HT1080 (cell line): ENCODE measurements at places on chromosomes 11 and 22. TPM values are rescaled to one million over a fixed set of nuclear protein-coding genes. Genes with fewer than 3 reads are reported as not detected.
A peak's percentile ranks its signal among the peaks of the same experiment; 100 is the strongest.

DNA sequence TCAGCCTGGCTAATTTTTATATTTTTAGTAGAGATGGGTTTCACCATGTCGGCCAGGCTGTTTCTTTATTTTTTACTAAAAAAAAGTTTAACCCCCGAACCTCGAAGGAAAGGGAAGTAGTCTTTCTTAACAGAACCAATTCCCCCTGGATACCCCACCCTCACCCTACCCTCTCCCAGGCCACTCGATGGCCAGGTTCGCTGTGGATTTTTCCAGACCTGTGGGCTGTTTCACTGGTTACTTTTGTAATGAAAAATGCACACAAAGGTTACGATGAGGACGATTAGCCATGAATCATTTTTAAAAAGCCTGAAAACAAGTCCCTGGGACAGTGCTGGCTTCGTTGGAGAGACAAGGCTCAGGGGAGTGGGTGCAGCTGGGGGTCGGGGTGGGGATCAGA is 2.5 kb downstream of the TSPO start:
- DNase-seq, result no peak

DNA sequence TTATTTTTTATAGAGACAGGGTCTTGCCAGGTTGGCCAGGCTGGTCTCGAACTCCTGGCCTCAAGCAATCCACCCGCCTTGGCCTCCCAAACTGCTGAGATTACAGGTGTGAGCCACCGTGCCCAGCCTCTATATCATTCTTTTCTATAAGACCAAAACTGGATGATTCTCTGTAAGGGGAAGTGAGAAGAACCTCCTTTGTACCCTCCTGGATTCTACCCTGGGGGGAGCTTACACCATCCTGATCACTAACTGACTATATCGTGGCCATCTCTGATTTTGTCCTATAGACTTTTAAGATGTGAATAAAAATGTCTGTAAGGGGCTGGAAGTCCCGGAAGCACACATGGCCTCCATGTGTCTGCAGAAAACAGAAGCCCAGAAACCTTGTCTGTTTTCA is 9.1 kb downstream of the PIWIL4 start:
- DNase-seq, result no peak

The HTR3B gene
- total RNA-seq, result not detected in 2 replicates

GRCh38 chr22:45673482-45674175 is 2.0 kb downstream of the ATXN10 start:
- DNase-seq, result no peak

The FAM180B gene
- total RNA-seq, result not detected in 2 replicates

DNA sequence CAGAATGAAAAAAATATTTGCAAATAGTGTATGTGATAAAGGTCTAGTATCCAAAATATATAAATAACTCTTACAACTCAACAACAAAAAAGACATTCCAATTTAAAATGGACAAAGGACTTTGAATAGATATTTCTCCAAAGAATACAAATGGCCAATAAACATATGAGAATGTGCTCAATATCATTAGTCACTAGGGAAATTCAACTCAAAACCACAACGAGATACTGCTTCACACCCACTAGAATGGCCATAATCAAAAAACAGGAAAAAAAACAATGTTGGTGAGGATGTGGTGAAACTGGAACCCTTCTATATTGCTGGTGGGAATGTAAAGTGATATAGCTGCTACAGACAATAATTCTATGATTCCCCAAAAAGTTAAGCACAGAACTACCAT is 38.6 kb upstream of the RPS13 start:
- DNase-seq, result no peak

- no peak for DNase-seq
Measured at GRCh38 chr11:70071996-70072395, 6.1 kb upstream of the ANO1 start.

DNA sequence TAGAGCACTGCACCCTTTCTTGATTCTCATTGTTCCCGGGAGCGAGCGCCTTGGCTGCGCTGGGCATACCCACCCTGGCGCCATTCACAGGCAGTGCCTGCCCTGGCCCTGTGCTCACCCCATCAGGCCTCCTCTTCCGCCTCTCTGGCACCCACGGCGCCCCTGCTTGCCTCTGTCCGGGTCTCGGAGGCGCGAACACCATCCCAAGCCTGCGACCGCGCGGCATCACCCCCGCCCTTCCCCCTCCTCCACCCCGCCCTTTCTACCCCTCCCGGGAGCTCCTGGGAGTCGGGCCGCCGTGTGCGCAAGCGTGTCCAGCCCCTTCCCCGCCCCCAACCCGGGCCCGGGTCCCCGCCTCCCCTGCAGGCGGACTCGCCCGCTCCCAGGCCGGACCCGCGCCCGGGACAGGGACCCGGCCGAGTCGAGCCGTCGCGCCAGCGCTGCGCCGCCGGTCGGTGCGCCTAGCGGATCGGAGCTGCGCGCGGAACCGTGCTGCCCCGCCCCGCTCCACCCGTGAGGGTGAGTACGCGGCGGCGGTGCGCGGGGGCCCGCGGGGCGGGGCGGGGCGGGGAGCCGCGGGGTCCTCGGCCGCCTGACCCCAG is at the start of gene ST3GAL4:
ST3GAL4 (plus strand) TSS at position 363 of the 602 bp plus-strand sequence. CDS start 50,470 bp downstream, outside the sequence.
- peak; percentile 36 for DNase-seq

DNA sequence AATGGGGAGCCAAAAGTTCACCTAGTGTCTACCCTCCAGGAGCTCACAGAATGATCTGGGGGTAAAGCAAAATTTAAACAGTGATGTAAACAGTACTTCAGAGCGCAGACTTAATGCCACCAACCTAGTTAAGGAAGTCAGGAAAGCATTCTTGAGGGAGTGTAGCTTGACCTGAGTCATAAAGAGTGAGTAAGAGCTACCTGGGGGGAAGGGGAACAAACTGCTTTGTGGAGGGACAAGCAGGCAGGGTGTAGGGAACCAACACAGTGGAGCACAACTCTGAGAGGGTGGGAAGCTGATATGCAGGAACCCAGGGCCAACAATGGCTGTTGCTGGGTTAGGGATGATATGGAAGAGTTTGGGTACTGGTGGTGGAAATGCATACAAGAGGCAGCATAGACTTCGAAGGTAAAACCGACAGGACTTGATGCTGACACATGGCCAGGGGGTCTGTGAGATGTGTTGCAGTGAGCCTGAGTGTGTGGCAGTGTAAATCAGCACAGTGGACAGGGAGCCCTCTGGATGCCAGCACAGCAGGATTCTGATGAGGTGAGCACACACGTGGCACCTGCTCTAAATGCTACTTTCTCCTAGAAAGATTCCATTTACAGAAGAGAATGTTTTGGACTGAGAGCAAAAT is 58.3 kb upstream of the CYP2D6 start:
- peak; percentile 80 for DNase-seq

DNA sequence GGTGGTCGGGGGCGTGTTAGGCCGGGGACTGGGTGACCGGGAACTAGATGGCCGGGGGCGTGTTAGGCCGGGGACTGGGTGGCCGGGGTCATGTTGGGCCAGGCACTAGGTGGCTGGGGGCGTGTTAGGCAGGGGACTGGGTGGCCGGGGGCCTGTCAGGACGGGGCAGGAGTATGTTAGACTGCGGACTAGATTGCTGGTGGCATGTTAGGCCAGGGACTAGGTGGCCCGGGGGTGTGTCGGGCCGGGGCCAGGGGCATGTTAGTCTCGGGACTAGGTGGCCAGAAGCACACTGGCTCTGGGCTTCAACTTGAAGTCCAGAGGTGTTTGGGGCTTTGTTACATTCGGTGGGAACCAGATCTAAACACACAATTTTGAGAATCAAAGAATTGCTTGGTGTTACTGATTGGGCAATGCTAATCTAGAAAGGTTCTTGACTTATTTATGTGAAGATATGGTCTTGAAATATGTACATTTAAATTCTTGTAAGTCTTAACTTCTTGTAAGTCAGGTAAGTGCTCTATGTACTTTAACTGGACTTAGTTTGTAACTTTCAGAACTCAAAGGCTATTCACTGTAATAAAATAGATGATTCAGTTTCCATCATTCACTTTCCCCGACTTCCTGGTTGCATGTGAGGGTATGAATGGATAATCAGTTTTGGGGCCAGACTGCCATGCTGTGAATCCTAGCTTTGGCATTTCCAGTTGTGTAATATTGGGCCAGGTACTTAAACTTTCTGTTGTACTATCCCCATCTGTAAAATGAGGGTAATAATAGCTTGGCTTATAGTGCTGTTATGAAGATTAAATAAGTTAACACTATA is 1.1 kb downstream of the EXT2 start:
- peak; percentile 58 for DNase-seq

- no peak for DNase-seq
Measured at GRCh38 chr22:33572086-33572485, 348.2 kb downstream of the LARGE1 start.

GRCh38 chr11:64891215-64891848 is 12.9 kb upstream of the EHD1 start:
- DNase-seq, result no peak

DNA sequence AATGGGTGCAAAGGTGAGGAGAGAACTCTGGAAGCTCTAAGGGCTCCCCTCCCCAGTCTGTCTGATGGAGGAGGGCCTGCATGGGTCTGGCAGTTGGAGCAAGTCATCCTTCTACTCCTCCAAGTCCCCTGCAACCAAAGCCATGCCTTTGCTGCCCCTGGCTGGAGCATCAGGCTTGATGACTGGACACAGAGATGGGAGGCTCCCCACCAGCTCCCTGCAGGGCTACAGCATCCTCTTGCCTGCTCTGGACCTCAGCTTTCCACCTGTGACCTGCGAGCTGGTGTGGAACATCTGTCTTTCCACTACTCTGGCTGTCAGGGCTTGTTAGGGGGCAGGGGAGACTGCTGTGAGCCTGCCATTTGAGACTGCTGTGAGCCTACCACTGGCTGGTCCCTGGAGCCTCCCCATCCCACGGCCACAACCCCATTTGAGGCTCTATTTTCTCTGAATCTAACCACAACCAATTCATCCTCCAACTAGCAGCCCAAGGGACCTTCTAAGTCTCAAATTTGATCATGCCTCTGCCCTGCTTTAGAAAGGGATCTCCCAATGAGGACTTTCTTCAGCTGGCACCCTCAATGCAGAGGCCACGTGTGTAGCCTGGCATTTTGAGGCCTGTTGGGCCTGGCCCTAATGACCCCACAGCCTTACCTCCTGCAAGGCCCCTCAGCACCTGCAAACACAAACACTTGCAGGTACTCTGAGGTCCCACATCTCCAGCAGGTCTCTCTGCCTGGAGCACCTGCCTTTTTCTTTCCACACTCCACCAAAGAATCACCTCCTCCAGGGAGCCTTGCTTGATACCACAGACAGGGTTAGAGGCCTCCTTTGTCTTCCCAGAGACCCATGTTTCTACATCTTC is 9.9 kb downstream of the P2RY6 start:
- DNase-seq, result no peak

- DNase-seq, result no peak
Measured at GRCh38 chr11:27081056-27081455, 40.4 kb downstream of the BBOX1 start.

GRCh38 chr11:89477175-89477574 is 14.0 kb downstream of the NOX4 start:
- DNase-seq, result no peak

DNA sequence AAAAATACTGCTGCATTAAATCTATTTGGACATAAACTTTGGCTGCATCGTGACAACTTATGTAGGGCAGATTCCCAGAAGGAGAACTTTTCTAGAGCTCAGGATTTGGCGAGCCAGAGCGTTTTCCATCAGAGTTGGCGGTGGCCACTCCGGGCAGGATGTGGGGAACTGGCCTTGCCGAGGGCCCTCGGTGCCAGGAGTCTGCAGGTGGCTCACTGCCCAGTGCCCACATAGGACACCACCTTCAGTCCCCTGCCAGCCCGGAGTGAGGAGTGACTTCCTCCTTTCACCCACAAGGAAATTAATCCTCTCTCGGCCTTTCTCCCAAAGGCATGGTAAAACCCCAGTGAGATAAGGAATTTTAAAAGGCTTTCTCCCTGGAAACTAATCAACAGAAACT is 1.6 kb upstream of the LGALS2 start:
- DNase-seq, result no peak

The LYVE1 gene
- not detected in 2 replicates for total RNA-seq

DNA sequence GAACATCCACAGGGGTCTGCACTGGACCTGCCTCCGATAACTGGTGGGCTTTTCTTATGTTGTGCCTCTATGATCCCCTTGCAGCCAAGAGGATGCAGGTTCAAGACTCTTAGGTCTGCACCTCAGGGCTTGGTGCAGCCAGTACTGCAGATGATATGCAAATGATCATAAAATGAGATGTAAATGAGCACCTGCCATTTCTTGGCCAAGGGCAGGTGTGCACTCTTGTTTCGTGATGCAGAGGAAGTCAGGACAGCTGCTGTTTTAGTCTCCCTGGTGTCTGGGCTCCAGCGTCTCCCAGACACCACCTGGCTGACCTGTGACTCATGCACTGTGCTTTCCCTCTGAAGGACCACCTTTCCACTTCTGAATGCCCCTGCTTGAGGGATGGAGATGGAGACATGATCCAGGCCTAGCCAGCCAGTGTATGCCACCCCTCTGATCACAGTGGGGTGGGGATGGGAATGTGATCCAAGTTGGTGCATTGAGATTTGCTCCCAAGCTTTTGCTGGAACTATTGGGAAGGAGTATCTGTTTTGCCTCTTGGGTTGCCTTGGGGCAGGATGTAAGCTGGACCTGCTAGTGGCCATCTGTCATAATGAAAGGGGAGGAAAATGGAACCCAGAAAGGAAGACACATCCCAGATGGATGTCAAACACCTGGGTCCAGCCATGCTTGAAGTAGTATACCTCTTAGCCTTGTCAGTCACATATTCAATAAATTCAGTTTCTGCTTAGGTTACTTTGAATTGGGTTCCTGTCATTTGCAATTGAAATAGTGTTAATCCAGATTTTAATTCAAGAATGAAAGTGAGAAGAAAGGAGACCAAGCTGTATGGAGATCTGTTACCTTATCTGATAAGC is 3.3 kb upstream of the KCNJ11 start:
- no peak for DNase-seq

DNA sequence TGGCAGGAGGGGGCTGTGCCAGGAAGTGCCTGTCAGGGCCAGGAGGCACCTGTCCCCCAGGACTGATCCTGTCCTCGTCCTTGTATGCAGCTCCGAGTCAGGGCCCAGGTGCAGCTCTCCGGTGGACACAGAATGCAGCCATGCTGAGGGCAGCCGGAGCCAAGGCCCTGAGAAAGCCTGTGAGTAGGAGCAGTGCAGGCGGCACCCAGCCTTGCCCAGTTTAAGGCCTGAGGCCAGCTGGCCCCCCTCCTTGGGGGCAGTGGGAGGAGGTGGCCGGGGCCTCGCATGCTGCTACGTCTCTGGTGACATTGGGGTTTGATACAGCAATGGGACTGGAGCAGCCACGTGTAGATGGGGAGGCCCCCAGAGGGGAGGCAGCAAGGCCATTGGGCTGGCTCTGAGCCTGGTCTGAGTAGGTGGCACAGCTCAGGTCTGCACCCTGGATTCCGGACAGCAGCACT is 34.9 kb downstream of the SBF1 start:
- no peak for DNase-seq

GRCh38 chr11:48248902-48249301 is 4.0 kb downstream of the OR4X2 start:
- DNase-seq, result no peak

The PLAAT4 gene
- total RNA-seq, result 0.11 and 0.20 TPM in 2 replicates

- DNase-seq, result peak; percentile 62
Measured at GRCh38 chr11:61776561-61777075, 15.8 kb downstream of the TMEM258 start.

- DNase-seq, result no peak
Measured at GRCh38 chr11:116721988-116722387, 50.8 kb downstream of the BUD13 start.
